ENCODE measurements at places on chromosomes 7 and 10.

GRCh38 chr7:82444220-82444909, 788 bp upstream of the CACNA2D1 start:
- no peak for DNase-seq

DNA sequence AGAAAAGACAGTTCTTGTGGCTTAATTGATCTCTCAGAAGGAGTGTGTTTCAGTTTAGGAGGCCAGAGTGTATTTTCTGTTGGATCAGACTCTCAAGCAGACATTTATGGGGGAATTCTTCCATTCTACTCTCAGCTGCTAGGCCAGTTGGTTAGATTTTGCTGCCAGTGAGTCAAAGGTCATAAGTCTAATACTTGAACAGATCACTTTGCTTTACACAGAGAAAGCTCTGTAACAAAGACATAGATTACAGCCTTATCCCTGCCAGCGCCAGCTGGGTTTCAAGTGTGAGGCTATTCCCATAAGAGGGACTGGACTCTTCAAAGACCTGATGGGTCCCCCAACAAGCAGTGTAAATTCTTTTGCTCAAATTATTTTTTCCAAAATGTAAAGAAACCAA, 145.6 kb upstream of the SEMA3C start:
- DNase-seq = no peak

- no peak for DNase-seq
These were observed 161.2 kb downstream of the TAX1BP1 start for GRCh38 chr7:27901028-27901760.

DNA sequence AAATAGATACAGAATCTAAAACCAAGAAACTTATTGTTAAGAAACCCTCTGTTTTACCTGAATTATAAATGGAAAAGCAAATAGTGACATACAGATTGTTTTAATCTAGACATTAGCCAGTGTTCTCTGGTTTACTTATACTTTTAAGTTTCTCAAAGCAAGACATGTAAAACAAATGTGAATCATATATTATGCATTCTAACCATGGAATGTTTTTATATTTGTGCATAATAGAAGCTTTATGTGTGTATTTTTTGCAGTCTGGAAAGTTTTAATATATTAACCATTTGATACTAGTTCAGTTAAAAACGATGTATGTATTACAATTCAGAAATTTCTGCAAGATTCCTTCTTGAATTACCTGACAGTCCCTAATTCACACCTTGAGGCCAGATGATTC, 150.6 kb upstream of the TMEM72 start:
- DNase-seq = no peak

- DNase-seq = no peak
These were observed 7.4 kb downstream of the CYP3A43 start for GRCh38 chr7:99835189-99835588.

DNA sequence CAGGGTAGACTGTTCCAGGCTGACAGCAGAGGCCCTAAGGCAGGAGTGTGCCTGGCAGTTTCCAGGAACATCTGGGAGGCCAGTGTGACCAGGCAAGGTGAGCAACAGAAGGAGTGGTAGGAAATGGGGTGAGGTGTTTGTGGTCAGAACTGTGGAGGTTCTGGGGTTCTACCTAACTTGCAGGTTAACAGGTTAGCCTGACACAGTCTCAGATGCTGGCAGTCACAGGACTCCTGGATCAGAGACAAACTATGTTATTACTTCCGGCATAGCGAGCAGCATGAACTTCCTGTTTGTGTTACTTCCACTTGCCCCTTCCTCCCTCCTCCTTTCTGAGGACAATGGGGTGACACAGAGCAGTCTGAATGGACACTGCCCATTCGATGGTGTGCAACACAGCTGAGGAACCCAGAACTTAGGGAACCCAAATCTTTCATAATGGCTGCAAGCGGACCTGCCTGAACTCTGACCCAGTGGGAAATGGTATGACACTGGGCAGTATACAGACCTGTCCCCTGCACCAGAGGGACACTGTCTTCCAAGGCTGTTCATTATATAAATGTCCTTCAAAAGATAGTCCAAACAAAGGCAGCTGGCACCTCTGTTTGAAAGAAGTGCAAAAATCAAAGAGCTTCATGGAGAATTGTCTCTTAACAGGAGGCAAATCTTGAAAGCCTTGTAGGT, 3.9 kb upstream of the SAR1A start:
- DNase-seq = no peak

DNA sequence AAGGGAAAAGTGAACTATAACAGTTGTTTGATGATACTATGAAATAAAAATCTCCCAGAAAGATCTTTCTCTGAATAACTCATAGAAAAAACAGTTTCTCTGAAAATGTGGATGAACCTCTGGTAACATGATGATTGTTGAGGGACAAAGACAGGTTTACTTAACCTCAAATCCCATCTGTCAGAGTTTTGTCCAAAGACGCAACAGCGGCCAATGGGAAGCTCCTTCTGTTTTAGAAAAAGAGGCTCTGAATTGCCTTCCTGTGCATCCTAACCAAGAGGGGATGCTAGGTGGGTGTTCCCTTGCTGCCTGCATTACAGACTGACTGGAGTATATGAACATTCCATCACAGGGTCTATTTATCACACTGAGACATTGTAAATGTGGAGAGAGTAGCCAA, 8.9 kb upstream of the HYCC1 start:
- no peak for DNase-seq

- DNase-seq = no peak
These were observed 24.5 kb downstream of the RPA3 start for GRCh38 chr7:7693881-7694280.
